ENCODE measurements at places on chromosomes 6 and 20.

DNA sequence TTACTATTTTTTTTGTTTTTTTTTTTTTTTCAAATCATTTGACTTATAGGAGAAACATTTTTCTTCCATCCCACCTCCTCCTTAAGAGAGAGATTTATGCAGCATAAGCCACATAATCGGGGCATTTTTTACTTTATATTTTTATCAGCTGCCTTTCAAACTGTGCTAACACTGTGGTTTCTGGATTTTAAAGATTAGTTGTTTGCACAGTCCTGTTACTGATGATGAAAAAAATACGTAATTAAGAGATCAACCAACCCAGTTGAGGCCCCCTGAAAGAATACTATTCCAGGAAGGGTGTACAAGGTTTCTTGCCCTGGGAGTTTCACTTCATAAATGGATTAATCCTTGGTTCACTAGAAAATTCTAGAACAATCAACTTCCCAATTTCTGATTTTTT is 68.3 kb downstream of the MMS22L start:
- no peak for DNase-seq

GRCh38 chr6:30681766-30682142 is 4.7 kb downstream of the PPP1R18 start:
- no peak for DNase-seq

DNA sequence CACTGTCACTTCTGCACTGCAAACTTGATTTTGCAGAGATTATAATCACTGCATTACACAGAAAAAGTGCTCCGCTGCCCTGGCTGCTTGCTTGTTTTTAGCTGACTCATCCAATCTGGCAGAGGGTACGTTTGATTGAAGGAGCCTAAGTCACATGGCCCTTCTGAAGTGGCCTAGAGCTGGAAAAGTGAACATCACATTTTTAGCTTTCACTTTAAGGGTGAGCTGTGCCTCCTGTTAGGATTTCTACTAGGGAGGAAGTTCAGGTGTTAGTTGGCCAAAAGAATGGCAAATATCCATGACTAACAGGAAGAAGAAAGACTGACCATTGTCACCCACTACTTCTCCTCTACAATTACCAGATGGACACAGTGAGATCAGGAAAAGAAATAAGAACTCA is 889.1 kb upstream of the MAP3K7 start:
- DNase-seq, result no peak

DNA sequence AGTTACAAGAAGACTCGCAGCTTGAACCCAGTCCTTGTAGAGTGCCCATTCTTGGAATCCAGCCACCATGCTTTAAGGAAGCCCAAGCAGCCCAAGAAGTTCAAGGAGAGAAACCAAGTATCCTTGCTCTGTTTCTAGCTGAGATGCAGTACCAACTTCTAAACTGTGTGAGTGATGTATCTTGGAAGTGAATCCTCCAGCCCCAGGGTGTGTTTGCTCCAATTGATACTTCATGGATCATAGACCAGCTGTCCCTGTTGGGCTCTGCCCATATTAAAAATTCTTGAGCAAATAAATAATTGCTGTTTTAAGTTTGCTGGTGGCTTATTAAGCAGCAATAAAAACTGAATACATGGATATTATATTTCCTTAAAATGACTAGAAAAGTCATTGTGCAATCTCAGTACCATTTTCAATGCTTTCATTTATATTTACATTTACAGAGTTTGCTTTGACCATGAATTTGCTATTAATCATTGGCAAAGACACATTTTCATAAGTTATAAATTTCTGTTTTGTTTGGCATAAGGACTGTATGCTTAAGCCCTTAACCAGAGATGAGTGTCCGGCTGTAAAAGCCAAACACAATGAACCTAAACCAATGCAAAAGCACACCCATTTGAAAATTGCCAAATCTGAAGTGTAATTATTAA is 9.2 kb downstream of the SPTLC3 start:
- DNase-seq, result no peak

GRCh38 chr6:66429210-66429609 is 722.2 kb upstream of the EYS start:
- no peak for DNase-seq

DNA sequence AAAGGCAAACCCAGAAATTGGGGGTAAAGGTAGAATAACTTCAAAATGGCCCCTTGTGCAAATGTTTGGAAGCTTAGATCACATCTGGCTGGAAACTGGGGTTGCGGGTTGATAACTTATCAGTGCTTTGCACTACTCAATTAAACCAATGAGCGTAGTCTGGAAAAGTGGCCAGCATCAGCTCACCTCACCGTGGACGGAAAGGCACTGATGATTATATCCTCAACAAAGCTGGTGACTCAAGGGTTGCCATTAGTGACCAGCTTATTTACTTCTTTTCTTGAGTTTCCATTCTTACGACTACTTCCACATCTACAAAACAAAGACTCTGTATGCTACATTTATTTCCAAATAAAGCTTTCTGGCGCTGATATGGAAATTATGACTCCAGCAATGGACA is 198.5 kb upstream of the HEY2 start:
- DNase-seq, result no peak

DNA sequence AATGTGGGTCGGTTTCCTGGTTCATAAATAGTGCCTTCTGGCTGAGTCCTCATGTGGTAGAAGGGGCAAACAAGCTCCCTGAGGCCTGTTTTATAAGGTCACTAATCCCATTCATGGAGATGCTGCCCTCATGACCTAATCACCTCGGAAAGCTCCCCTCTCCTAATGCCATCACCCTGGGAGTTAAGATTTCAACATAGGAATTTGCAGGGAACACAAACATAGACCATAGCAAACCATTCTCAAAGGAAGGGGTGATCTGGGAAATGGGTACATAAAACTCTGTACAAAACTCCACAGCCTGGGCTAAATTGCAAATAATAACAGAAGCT is 1.5 kb upstream of the ADTRP start:
- DNase-seq, result no peak

DNA sequence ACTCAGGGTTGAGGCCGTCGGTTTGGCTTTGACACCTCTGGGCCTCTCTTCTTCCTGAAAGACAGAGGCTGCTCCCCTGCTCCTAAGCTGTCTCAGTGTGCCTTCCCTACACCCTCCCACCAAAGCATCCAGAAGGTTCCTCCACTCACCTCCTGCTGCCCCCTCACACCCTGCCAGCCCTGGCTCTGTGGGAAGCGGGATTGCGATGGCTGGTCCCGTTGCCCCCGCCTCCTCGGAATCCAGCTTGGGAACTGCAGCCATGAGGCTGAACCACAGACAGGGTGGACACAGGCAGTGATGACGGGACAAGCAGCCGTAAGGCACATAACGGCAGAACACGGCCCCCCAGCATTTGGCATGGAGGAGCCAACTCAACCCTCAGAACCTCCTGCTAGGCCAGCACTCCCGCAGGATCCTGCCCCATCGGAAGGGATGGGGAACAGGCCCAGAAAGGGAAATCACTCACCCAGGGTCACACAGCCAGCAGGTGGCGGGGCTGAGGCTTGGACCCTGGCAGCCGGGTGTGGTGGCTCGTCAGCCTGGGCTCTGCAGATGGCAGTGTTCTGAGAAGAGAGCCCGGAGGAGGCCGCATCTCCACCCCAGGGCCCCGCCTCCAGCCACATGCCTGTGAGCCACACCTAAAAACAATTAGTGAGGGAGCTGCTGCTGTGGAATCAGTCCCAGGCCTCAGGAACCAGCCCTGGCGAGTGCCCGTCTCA is 139.6 kb downstream of the PHACTR3 start:
- DNase-seq, result no peak

GRCh38 chr20:60748086-60748485 is 504.0 kb upstream of the CDH4 start:
- no peak for DNase-seq

GRCh38 chr6:148166339-148166968 is 176.2 kb upstream of the SASH1 start:
- DNase-seq, result no peak

GRCh38 chr6:14876778-14877613 is 368.9 kb upstream of the JARID2 start:
- DNase-seq, result no peak

DNA sequence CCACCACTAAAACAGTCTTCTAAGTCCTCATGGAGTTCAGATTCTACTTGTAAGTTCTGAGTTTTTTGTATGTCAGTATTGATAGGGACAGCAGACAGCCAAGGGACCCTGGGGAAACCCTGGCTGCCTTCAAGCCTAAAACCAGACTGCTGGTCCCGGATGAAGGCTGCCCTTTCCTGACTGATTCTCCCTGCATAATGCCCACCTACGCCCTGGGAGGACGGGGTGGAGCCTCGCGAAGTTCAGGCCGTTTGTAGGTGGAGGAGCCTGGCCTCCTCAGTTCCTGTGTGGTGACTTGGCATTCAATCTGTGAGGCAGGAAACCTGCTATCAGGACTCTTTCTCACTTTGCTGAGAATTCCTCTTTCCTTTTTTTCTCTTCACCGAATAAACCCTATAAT is 120.3 kb upstream of the LGSN start:
- no peak for DNase-seq

DNA sequence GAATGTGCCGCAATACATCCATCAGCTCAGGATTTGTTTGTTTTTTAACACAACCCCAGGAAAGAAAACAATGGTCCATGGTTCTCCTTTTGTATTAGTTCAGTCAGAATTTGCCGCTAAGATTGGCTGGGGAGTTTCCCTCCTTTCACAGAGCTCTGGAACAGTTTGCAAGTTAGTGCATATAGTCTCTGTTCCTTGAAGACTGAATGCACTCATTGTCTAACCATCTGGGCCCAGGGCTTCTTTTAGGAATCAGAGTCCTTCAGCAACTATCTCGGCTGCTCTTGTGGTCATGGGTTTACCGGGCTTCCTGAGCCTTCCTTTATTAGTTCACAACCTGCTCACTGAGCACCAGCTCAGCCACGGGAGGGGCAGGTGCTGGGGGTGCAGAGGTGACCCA is 121.3 kb downstream of the SLC23A2 start:
- DNase-seq, result no peak

DNA sequence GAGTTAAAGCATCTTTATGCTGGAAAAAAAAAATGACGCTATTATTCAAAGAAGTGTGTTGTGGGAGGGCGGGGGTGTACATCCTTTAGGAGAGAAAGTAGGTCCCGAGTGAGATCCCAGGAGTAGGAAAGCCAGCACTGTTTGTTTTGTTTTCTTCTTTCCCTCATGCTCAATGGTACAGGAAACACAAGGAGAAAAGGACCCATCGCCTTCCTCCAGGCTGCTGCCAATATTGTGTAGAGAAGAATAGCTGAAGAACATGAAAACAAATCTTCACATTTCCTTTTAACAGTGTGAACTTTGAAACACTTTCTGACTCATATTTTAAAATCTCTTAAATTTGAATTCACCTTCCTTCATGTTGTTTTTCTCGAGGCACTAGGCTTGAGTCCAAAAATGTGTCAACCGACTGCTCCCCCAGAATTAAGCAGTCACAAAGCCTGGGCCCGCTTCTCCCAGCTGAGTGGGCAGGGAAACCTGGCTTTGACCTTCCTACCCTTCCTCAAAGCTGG is 22.3 kb downstream of the PPP1R16B start:
- DNase-seq, result no peak

DNA sequence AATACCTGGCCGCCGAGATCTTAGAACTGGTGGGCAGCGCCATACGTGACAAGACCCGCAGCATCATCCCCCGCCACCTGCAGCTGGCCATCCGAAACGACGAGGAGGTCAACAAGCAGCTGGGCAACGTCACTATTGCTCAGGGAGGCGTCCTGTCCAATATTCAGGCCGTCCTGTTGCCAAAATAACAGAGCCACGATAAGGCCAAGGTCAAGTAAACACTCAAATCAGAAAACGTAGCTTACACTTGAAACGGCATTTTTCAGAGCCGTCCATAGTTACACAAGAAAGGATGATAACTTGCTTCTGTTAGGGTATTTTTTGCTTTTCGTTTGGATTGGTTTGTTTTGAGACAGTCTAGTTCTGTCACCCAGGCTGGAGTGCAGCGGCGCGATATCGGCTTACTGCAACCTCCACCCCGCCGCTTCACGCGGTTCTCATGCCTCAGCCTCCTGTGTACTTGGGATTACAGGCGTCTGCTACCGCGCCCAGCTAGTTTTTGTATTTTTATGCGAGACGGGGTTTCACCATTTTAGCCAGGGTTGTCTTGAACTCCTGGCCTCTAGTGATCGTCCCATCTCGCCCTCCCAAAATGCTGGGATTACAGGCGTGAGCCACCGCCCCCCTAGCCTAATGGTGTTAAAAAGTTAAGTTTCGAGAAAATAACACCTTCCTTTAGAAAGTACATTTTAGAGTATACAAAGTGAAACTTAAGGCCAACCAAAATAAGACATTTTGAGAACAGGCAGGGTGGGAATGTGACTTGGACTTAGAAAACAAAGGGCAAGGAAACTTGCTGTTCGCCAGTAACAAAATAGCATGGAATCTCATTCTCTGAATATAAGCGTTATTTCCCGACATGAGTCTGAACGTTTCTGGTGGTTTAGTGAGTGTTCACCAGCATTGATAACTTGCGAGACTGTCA is 42.8 kb upstream of the HFE start:
- DNase-seq, result no peak

GRCh38 chr6:13907001-13907350 is 17.8 kb upstream of the RNF182 start:
- no peak for DNase-seq

- no peak for DNase-seq
Measured at GRCh38 chr6:129117355-129117754, 234.4 kb downstream of the LAMA2 start.

GRCh38 chr6:167806061-167806700 is 20.5 kb upstream of the AFDN start:
- no peak for DNase-seq

DNA sequence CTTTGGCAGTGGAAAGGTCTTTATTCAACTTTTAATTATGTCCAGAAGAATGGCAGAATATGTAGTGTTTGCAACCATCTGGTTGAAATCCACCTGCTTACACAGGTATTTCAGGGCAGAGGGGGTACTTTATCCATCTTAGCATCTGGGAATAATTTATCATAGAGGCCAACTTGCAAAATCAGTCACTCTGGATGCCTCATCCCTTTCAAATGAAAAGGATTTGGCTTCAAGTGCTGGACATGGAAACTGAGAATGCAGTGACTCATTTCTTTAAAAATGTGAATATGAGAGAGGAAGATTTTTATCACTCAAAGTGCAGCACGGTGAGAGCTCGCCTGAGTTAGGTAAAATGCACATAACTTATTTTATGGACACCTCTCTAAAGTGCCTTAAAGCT is 758.3 kb downstream of the KIF16B start:
- DNase-seq, result no peak

DNA sequence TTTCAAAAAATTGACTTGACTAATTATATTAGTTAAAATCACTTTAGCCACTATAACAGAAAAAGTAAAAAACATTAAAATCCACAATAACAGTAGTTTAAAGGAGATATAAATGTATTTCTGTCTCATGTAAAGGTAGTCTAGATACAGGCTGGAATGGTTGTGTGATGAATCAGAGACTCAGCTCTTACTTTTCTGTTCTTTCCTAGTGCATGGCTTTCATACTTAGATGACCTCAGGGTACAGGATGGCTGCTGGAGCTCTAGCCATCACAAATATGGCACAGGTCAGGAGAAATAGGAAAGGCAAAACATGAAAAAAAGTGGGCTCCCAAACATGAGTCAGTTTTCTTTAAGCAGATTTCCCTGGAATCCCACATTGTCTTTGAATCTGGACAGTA is 157.7 kb upstream of the FLRT3 start:
- DNase-seq, result no peak

Measured in activated T-cell treated with anti-CD3 and anti-CD28 coated beads for 4 hours (primary cell).